ENCODE measurements at places on chromosomes 16 and 17.

DNA sequence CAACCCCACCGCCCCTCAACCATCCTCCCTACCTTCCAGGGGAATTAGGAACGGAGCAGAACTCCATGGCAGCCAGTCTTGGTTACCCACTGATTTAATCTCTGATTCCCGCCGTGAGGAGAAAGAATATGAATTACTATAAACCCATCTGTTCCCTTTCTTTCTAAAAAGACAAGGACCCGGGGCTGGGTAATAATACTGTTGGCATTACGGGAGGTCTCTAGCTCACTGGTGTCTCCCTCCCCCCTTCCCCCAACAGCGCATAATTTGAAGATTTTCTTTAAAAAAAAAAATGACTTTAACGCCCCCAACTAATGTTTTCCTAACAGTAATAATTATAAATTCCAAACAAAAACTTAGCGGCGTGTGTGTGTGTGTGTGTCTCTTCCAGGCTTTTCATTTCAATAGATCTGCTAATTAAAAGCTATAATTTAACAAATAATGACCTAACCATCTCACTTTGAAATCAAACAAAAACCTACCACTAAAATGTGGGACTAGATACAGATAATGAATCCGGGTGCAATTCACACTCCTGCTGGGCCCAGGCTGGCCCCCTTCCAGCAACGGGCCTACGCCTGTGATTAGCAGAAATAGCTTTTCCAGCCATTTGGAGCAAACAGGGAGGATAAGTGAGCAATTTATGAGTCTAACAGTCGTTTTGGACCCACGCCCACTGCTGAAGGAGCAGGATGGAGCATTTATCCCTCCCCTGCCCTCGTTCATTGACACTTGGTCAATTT, 18.2 kb upstream of the BHLHA9 start:
- DNase-seq = no peak

DNA sequence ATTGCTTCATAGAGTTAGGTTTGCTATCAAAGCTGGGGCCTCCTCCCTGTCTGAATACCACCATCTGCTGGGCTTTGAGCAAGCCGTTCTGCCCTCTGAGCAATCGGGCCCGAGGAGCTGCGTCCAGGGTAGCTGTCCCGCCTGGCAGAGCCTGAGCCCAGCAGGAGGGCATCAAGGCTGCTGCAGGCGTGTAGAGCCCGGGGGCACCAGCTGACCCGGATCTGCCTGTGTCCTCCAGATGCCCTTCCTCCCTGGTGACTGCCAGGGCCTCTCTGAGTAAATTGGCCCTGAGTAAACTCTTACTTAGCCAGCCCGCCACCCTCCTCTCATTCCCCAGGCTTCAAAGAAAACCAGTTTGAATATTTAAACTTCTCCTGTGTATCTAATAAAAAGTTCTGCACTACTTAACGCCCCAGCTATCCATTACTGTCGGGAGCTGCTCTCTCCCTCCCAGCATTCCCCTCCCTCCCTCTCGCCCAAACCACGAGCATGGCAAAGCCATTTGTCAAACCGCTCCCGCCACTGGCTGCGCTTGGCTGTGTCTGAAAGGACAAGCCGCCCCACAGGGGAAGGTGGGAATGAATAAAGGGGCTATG, 16.4 kb downstream of the CDK5RAP3 start:
- DNase-seq = no peak

DNA sequence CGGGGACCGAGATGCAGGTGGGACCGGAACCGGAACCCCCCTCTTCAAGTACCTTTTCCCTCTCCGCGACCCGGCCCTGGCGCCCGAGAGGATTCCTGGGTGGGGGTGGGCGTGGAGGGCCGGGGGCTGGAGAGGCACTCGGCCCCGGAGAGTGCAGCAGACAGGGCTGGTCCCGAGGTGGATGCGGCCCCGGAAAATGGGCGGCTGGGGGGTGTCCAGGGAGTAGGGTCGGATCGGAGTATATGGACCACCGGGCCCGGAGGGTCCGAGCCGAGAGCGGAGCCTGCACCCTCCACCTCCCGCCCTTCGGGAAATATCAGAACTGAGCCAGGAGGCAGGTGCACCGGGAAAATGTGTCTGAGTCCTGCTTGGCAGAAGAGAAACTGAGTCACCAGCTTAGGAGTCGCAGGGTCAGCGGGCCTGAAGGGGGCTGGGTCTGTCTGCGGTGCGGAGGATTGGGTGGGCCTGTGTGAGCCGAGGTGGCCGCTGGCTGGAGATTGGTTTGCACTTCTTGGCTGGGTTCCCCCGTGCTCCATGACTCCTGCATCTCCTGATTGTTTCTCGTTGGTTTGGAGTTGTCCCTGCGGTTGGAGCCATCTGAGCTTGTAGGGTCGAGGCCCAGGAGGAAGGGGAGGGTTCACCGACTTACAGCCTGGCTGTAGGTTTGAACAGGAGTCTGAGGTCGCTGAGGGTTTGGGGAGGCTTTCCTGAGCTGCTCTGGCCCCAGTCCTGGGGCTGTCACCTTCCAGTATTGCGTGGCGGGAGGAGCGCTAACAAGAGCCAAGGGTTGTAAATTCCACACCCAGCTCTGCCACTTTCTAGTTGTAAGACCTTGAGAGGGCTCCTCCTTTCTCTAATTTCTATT, 518 bp downstream of the SH2B1 start:
- DNase-seq = peak; percentile 28

GRCh38 chr17:41002814-41003213, 3.1 kb upstream of the KRTAP3-2 start:
- no peak for DNase-seq

GRCh38 chr16:87314990-87315420, 2.2 kb downstream of the C16orf95 start:
- no peak for DNase-seq

GRCh38 chr16:68779891-68780290, 42.8 kb downstream of the CDH1 start:
- no peak for DNase-seq

Data from activated CD4-positive, alpha-beta T cell treated with anti-CD3 and anti-CD28 coated beads for 48 hours (primary cell).